Bronchus fibroblast of lung (primary cell): ENCODE measurements at places on chromosomes 2 and 18. TPM values are rescaled to one million over a fixed set of nuclear protein-coding genes. Genes with fewer than 3 reads are reported as not detected.

Gene TUBA4A
- total RNA-seq = 20.2 and 24.7 TPM in 2 replicates

Gene SLC8A1
- total RNA-seq = 11.9 and 15.0 TPM in 2 replicates

Gene NEU2
- not detected in 2 replicates for total RNA-seq

Gene ANKRD30B
- under 0.01 TPM in 1 of 2 replicates, not detected in the other for total RNA-seq

Gene RTP5
- total RNA-seq = not detected in 2 replicates

Gene NMS
- not detected in 2 replicates for total RNA-seq

Gene TDRD15
- total RNA-seq = not detected in 2 replicates

Gene SERPINB10
- 1.7 TPM in 1 of 2 replicates, not detected in the other for total RNA-seq
